ENCODE measurements at places on chromosomes 6 and 20. TPM values are rescaled to one million over a fixed set of nuclear protein-coding genes. Genes with fewer than 3 reads are reported as not detected.

The AKIRIN2 gene
- 22.2 TPM for total RNA-seq

The GSTA3 gene
- total RNA-seq: not detected

The CGA gene
- total RNA-seq: not detected

- peak; percentile 52 for DNase-seq
Observed at GRCh38 chr20:51345601-51346101, 196.9 kb downstream of the NFATC2 start.

DNA sequence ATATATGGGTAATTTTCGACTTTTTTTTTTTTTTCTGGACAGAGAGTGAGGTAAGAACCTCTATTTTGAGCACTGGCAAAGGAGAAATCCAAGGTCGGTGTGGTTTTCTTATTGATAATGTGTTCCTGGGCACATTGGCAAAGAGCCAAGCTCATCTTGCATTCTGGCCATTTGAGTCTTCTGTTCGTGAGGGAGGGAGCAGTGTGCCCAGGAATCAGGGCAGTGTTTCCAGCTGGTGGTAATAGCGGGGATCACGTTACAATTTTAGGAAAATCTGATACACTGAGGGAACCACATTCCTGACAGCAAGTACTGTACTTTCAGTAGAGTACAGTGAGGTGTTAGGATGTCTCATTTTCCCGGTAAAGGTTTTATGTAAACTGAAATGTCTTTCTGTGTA is 442.3 kb upstream of the MAP3K7 start:
- no peak for DNase-seq

- DNase-seq: no peak
Observed at GRCh38 chr20:63350597-63351325, 10.4 kb downstream of the CHRNA4 start.

DNA sequence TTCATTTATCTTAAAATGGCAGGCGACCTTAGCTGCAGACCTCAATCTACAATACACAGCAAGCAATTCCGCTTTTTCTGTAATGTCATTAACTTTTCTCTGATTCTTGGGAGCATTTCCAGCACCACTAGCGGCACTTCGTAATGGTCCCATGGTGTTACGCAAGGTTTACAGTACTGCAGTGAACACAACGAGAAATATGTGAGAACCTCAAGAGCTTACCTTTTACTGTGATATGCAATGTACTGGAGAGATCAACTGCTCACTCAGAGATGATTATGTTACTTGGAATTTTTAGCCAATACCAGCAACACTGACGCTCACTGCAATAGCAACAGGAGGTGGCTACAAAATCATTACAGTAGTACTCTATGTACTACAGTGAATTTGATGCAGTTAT is 2.8 kb upstream of the CEP43 start:
- DNase-seq: no peak

GRCh38 chr6:37988127-37988526 is 168.6 kb downstream of the ZFAND3 start:
- DNase-seq: no peak

DNA sequence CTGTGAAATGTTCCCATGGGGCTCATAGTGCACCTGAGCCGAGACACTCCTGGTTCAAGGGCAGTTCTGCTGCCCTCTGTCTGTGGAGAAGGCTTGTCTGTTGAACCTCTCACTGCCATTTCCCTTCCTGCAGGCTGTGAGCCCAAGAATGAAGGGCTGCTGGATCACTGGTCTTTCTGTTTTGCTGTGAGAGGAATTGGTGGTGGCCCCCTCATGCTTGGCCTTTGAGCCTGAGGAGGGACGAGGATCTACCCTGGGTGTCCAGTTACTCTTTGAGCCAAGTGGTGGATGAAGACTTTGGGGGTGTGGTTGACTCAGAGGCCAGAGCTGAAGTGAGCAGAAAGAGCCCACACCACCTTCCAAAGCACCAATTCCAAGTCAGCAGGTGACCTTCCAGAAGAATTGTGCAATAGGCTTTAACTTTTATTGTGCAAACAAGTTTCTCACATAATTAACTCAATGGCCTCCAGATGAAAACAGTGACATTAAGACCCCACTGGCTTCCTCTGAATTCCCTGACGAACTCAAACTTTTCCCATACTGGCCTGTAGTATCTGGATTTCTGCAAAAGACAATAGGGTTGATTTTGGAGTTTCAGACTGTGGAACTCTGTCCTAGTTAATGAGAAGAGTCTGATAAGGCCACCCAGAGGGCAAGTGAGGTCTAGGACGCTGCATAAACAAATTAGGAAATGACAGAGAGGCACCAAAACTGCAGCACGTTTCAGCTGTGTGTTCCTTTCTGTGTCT is 101.5 kb downstream of the PHACTR3 start:
- DNase-seq: no peak

DNA sequence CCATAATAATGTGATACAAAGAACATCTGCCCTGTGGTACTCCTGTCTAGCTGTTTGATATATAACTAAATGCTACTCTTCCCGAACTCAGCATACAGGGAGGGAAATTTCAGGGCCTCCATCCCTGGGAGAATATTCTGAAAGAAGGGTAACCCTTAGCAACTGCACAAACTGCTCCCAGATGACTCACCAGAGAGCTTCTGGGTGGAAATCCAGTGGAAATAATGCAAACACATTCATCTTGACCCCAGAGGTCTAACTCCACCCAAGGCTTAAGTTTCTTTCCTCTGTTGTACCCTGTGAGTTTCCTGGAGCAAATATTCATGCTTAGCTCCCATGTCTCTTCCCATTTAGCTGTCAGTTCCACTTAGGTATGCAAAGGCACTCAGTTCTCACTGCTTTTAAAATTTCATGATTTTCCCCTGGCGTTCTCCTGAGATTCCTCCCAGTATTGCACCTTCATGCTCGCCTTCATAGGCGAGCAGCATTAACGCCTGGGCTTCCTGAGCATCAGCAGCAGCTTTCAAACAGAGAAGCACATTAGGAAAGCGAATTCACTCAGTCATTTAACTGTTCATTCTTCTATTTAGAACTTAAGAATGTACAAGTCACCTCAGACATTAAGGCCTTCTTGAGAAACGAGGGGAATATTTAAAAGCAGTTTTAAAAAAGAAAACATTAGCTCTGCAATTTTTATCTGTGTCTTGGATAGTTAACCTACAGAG is 43.8 kb upstream of the LAMA4 start:
- DNase-seq: peak; percentile 92

The ARHGAP40 gene
- not detected for total RNA-seq

- no peak for DNase-seq
Observed at GRCh38 chr20:17635332-17636244, 46.5 kb downstream of the RRBP1 start.

DNA sequence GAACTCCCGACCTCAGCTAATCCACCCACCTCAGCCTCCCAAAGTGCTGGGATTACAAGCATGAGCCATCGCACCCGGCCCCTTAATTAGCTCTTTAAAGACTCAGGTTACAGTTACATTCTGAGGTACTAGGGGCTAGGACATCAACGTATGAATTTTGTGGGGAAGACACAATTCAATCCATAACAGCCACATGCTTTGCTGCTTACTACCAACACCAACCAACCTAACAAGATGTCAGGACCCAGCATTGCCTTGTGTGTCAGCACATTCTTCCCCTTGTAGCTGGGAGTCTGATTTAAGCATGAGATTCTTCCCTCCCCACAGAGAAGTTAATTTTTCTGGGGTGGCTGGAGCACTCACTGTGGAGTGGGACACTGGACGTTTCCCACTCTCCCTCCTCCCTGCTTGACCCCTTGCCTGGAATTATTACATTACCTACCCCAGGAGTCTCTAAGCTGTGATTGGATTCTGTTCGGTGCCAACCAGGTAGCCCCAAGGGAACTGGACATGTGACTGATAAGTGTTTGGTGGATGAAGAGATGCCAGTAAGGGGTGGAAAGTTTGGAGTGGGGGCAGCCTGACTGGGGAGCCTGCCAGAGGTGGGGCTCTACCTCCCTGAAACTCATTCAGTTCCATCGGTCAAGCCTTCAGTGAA is 5.6 kb upstream of the PXMP4 start:
- no peak for DNase-seq

Measured in dermis blood vessel endothelial cell (primary cell).